ENCODE measurements at places on chromosomes 2 and 18. TPM values are rescaled to one million over a fixed set of nuclear protein-coding genes. Genes with fewer than 3 reads are reported as not detected.

DNA sequence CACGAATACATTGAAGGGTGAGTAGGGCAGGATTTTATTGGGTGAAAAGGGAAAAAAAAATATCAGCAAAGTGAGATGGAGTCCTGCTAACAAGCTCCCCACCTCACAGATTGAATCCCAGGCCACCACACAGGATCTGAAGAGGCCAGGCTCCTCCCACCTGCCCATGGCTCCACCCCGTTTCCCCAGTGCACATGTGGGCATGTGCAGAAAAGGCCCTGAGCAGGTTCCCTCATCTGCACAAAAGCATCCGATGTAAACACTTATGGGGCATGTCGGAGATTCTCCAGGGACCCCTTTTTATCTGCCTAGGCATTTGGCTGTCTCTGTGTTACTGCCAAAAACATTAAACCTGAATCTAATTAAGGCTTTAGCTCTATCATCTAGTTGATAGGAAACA is 35.2 kb downstream of the SKA1 start:
- H3K4me1 ChIP-seq = no peaks in the 10 kb centered on the region
- DNase-seq = no peak
- peaks cover 22% of the 10 kb centered on the region for H3K27me3 ChIP-seq
- no peaks in the 10 kb centered on the region for H3K36me3 ChIP-seq
- no peak overlapping the region for H3K27ac ChIP-seq
- no peak overlapping the region for H3K4me3 ChIP-seq

DNA sequence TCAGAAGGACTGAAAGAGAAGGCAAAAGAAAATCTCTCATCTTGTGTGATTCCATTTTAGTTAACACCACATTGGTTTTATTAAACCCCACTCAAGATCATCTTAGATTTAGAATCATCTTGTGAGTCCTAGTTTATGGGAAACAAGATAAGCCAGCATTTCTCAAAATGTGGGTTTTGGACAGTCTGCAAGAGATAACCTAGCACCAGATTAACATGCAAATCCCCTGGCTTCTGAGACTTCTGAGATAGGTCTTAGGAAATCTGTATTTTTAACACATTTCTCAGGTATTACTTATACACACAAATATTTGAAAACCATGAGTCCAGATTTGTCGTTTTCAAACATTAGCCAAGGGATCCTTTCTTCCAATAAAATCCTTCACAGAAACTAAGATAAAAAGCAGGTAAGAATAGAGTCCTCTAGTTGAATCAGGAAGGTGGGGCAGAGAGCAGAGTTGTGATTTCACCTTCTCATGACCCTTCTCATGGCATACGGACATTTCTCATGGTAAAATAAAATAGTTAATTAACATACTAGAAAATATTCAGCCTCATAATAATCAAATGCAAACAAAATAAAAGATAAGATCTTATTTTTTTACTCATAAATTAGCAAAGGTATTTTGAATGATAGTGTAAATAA is 287.2 kb upstream of the FN1 start:
- peaks cover 69% of the 10 kb centered on the region for H3K4me1 ChIP-seq
- DNase-seq = no peak
- H3K27ac ChIP-seq = peak overlapping the region; percentile 39
- peaks cover 11% of the 10 kb centered on the region for H3K36me3 ChIP-seq
- H3K4me3 ChIP-seq = no peak overlapping the region
- no peaks in the 10 kb centered on the region for H3K27me3 ChIP-seq

- no peak overlapping the region for H3K4me3 ChIP-seq
- no peaks in the 10 kb centered on the region for H3K4me1 ChIP-seq
These were observed 50.3 kb downstream of the DTNA start for GRCh38 chr18:34760444-34760843.

GRCh38 chr2:127516041-127516762 is 10.1 kb downstream of the IWS1 start:
- H3K27me3 ChIP-seq = no peaks in the 10 kb centered on the region
- H3K4me1 ChIP-seq = peaks cover 61% of the 10 kb centered on the region
- H3K4me3 ChIP-seq = no peak overlapping the region
- peaks cover 15% of the 10 kb centered on the region for H3K36me3 ChIP-seq

- peak overlapping the region; percentile 4 for H3K27ac ChIP-seq
- DNase-seq = no peak
These were observed 247.6 kb downstream of the SLC8A1 start for GRCh38 chr2:40204268-40204667.

DNA sequence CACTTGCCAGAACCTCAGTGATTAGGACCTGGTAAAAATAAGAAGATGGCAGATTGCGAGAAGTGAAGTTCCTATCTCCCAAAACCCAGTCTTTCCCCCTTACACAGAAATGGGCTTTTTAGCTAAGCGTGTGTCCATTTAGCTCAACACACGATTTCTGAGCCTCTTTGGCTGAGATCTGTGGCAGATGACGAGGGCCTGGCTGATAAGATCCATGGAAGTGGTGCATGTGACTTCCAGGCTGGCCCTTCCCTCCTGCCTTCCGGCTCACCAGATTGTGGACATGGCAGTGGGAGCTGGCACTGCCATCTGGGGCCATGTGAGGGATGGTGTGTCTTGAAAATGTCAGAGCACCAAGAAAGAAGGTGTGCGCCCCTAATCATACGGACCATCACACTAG is 41.0 kb upstream of the ZFP36L2 start:
- DNase-seq = no peak
- no peak overlapping the region for H3K4me3 ChIP-seq
- peaks cover 5% of the 10 kb centered on the region for H3K36me3 ChIP-seq
- no peak overlapping the region for H3K27ac ChIP-seq

DNA sequence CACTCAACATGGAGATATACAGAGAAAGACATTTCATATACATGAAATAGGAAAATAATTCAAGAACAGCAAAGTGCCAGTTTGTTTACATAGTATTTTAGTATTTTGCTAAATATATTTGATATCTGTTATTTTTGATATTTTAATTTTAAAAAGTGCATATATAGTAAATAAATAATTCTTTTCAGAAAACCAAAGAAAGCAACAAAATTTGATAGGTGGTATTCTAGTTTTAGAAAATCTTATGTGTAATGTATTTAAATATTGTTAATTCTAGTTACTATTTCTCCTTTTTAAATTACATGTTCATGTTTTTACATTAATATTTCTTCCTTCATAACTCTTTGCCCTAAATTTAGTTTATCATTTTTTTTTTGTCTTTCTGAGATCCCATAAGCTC is 34.5 kb upstream of the FAM171B start:
- no peak for DNase-seq
- no peaks in the 10 kb centered on the region for H3K4me1 ChIP-seq
- no peak overlapping the region for H3K4me3 ChIP-seq

DNA sequence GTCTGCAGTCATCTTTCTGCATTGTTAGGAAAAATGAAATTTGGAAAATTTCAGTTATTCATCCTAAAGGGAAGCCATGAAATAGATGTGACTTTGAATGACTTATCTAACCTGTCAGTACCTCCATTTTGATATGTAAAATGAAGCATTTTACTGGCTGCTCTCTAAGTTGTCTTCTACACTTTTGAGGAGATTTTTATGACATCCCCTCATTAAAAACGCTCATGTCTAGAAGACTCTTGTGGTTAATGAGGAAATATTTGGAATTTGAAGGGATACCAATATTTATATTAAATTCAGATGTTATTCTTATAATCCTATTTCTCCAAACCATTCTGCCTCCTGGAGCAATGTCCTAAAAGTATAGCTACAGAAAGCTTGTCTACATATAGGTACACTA is 73.8 kb upstream of the THUMPD2 start:
- peaks cover 14% of the 10 kb centered on the region for H3K4me1 ChIP-seq
- no peak for DNase-seq
- H3K27me3 ChIP-seq = peaks cover 22% of the 10 kb centered on the region
- no peak overlapping the region for H3K4me3 ChIP-seq

NOSTRIN gene
- total RNA-seq = not detected

DNA sequence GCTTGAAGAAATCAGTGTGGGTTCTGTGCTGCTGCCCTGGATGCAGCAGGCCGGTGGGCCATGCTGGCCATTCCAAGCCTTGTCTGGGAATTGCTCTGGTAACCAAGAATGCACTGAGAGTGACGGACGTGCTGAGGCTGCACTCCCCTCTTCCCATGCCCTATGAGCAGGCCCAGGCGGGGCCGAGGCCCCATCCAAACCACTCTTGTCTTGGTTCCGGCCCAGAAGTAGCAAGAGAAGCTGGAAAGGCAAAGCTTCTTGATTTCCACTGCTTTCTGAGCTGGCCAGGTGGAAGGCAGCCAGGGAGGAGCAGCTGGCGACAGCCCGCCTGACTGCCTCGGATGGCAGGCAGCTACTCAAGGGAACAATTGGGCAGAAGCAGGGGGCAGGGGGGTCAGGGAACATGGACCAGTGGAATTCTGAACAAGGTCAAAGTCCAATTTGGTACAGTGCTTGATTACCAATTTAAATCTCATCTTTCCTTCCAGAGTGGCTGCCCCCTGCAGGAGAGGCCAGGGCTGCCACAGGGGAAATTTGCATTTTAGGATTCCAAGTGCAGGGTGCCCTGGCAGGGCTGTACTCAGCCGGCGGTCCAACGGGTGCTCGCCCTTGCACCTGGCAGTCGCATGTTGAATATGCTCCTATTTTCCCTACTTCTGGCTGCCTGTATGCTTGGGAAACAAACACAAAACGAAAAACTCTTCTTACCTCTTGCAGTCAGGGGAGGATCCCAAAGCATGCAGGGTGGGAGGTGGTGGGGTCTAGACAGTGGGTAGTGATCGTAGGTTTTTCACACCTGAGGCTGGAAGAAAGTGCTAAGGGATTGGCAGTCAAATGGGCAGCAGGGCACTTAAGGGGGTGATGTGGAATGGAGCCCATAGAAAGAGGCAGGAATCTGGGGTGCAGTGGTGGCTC is 67.3 kb downstream of the LIPG start:
- H3K27ac ChIP-seq = no peak overlapping the region
- no peak for DNase-seq
- H3K4me1 ChIP-seq = peaks cover 7% of the 10 kb centered on the region
- peaks cover 15% of the 10 kb centered on the region for H3K27me3 ChIP-seq

MC4R gene
- total RNA-seq = not detected

MRPL19 gene
- total RNA-seq = 43.5 TPM

IGFBP5 gene
- total RNA-seq = 500 TPM

- H3K36me3 ChIP-seq = peaks cover 9% of the 10 kb centered on the region
- no peak overlapping the region for H3K27ac ChIP-seq
- H3K4me1 ChIP-seq = peaks cover 39% of the 10 kb centered on the region
These were observed 61.7 kb downstream of the CDC42EP3 start for GRCh38 chr2:37609782-37610181.

DNA sequence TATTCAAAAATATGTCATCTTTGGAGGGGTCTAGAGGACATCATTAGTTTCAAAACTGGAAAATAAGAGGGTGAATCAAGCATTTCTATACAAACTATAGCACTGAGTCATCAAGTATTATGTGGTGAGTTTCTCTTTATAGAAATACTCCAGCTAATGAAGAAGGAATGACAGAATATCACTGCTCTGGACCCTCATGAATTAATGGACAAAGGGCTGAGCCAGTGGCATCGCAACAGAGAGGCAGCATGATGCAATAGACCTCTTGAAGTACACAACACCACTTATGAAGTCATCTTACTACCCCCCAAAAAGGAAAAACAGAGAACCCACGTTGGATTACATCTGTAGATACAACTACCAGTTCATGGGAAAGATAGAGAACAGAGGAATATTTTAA is 27.4 kb upstream of the EIF2AK3 start:
- no peaks in the 10 kb centered on the region for H3K27me3 ChIP-seq
- no peak overlapping the region for H3K27ac ChIP-seq
- peaks cover 27% of the 10 kb centered on the region for H3K4me1 ChIP-seq
- no peak for DNase-seq

- H3K27me3 ChIP-seq = no peaks in the 10 kb centered on the region
- DNase-seq = no peak
- peaks cover 6% of the 10 kb centered on the region for H3K36me3 ChIP-seq
- peaks cover 4% of the 10 kb centered on the region for H3K4me1 ChIP-seq
- H3K27ac ChIP-seq = no peak overlapping the region
These were observed 65.5 kb downstream of the FAM117B start for GRCh38 chr2:202700075-202700901.

DNA sequence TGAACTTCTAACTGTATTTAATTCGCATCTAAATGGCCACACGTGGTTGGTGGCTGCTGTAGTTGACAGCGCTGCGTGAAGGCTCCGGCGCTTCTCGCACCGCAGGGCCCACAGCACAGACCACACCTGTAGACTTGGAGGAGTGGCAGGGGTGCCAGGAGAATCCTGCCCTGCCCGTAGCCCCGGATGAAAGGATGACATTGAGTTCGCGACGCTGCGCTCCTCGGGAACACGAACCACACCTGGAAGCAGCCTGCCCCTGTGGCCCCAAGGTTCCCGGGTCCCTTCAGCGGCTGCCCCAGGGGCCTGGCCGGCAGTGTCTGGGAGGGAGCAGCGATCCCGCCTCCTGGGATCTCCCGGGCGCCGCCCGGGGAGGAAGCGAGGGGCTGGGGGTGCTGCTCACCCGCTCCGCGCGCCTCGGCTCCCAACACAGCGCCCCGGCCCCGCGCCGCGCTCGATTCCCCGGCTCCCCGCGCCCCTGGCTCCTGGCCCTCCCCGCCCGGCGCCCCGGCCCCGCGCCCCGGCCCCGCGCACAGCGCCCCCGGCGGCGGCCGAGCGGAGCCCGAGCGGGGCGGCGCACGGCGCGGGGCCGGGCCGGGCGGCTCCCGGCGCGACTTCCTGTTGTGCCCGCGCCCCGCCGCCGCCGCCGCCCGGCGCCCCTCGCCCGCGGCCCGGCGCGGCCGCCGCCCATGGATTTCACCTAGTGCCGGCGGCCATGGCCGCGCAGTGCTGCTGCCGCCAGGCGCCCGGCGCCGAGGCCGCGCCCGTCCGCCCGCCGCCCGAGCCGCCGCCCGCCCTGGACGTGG is at the start of gene RNPEPL1:
RNPEPL1 (plus strand) TSS at position 613 of the 806 bp plus-strand sequence; CDS start at position 716, 103 bp downstream.
- peak within 1 kb of the TSS; percentile 76 for H3K27ac ChIP-seq
- H3K36me3 ChIP-seq = no peaks in the 10 kb centered on the region
- DNase-seq = peak; percentile 77
- H3K4me1 ChIP-seq = peaks cover 42% of the 10 kb centered on the region
- H3K27me3 ChIP-seq = no peaks in the 10 kb centered on the region
- peak within 1 kb of the TSS; percentile 82 for H3K4me3 ChIP-seq

GAREM1 gene
- 6.2 TPM for total RNA-seq

DNA sequence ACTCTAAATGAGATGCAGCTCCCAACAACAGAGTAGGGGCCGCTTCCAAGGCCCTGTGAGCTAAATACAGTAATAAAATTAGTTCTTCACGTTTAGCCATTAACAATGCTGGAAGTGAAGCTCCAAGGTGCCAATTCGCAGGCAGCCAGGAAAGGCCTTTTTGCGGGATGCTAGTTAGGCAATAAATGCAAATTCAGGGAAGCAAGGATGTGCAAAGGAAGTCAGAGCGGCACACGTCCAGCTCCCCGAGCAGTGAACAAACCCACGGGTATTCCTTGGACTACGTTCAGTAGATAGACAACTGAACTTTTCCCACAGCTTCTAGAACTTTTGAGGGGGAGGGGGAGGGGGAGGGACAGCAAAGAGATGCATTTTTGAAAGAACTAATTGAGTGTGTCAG is 6.9 kb downstream of the ZNF516 start:
- no peak for DNase-seq
- peaks cover 2% of the 10 kb centered on the region for H3K36me3 ChIP-seq
- H3K27me3 ChIP-seq = no peaks in the 10 kb centered on the region
- H3K4me3 ChIP-seq = no peak overlapping the region
- H3K27ac ChIP-seq = no peak overlapping the region

GRCh38 chr2:69279931-69280681 is 106.9 kb downstream of the GFPT1 start:
- peaks cover 3% of the 10 kb centered on the region for H3K36me3 ChIP-seq

NGEF gene
- not detected for total RNA-seq

Data from chondrocyte (in vitro differentiated cells).